ENCODE measurements at places on chromosomes 12 and 14.

GRCh38 chr12:97275728-97276590 lies 186.6 kb upstream of the RMST start:
- DNase-seq = no peak

- DNase-seq = no peak
Measured at GRCh38 chr12:117936722-117937484, 31.9 kb downstream of the KSR2 start.

DNA sequence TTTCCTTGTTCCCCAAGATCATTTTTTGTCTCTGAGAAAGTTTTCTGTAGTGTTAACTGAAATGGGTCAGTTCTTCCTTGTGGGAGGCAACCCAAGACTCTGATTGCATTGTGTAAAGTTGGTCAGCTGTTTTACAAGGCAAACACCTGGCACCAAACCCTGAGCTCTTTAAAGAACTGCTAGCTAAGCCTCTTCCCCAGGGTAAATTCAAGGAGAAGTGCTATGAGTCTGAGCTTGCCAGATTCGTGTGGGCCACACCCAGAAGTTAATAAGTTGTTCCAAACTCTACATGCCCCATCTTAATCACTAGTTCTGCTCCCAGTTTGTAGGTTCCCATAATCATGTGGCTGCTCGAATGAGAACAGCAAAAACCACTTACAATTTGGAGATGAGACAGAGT lies 214.5 kb downstream of the BTG1 start:
- no peak for DNase-seq

GRCh38 chr12:79847417-79847816 lies 87.5 kb downstream of the PPP1R12A start:
- no peak for DNase-seq

GRCh38 chr12:113165521-113166450 lies 16.3 kb downstream of the CFAP73 start:
- DNase-seq = no peak

DNA sequence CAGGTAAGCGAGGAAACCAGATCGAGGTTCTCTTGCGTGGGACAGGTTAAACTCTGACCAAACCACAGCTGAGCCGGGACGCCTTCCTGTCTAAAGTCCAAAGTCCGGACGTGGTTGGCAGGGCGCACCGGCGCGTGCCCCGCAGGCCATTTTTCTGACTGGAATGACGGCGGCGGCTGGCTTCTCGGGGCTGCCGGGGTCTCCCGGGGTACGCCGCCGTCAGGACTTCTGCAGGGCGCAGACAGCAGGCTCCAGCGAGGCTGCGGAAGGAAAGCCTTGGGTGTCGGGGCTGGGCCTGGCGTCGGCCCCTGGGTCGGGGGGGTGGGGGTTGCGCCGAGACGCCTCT lies 32.8 kb downstream of the MIA2 start:
- peak; percentile 36 for DNase-seq

DNA sequence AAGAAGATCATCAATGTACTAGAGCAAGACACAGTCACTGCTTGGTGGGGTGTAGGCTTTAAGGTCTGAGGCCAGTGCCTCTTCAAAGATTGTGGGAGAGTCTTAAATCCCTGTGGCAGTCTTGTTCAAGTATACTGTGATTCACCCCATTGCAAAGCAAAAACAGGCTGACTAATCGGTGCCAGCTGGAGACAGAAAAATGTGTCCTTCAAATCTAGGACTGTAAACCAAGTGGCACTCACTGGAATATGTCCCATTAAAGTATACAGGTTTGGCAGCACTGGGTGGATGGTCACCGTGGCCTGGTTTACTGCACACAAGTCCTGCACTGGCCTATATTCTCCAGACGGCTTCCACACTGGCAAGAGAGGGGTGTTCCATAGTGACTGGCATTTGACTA lies 1315.3 kb downstream of the TMEM121 start:
- no peak for DNase-seq

DNA sequence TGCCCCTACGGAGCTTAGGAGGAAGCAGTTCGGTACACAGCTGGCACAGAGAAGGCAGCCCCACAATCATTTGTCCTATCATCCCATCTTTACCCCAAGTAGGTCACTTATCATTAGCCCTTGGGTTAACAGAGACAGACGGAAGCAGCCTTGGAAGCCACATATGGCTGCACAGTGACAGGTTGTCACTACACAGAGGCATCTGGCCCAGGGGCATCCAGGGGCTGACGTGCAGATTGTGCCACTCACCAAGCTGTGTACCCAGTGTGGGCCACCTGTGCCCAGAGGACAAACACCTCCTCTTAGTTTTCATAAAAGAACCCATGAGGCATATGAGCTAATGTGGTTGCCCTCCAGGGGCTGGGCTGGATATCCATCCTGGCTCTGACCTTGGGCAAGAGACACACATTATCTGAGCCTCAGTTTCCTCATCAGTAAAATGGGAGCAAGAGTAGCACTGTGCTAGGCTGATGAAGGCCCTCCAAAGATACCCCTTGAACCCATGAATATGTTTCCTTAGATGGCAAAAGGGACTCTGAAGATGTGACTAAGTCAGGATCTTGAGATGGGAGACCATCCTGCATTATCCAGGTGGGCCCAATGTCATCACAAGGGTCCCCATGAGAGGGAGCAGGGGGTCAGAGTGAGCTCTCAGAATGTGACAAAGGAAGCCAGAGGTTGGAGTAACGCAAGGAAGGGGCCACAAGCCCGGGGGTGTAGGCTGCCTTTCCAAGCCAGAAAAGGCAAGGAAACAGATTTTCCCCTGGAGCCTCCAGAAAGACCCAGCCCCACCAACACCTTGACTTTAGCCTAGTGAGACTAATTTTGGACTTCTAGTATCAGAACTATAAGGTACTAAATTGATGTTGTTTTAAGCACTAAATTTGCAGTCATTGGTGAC lies 64.6 kb downstream of the C14orf132 start:
- DNase-seq = no peak

GRCh38 chr14:64410084-64410774 lies 22.1 kb downstream of the MTHFD1 start:
- no peak for DNase-seq

- DNase-seq = no peak
Measured at GRCh38 chr12:104276273-104277131, 27.0 kb upstream of the EID3 start.

DNA sequence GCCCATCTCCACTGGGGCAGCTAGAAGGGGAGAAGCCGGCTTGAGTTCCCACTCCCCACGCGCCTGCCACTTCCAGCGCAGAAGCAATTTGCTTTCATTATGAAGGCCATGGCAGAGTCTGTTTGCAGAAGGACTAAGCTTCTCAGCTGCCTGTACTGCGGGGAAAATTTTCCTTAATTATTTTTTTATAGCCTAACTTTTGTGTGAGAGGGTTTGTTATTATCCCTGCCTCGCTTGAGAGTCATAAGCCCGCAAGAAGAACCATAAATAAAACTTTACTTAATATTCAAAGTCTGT lies 56.0 kb upstream of the DLK1 start:
- no peak for DNase-seq

- DNase-seq = no peak
Measured at GRCh38 chr14:86532219-86532618, 1002.3 kb downstream of the FLRT2 start.

GRCh38 chr12:69985656-69986055 lies 160.6 kb downstream of the MYRFL start:
- peak; percentile 6 for DNase-seq

DNA sequence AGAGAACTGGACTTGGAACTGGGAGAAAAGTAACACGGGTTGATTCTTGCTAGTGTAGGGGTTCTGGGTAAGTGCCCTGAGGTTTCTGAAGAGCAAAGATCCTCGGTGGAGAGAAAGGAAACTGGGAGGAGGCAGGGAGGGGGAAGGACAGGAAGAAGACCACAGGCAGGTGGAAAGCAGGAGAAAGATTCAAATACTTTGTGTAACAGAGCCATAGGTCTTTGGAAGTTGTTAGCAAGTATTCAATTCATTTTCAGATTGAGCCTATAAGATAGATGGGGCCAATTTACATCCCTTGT lies 1.3 kb downstream of the PNP start:
- DNase-seq = no peak

- DNase-seq = no peak
Measured at GRCh38 chr12:16611146-16611545, 5.2 kb upstream of the LMO3 start.

DNA sequence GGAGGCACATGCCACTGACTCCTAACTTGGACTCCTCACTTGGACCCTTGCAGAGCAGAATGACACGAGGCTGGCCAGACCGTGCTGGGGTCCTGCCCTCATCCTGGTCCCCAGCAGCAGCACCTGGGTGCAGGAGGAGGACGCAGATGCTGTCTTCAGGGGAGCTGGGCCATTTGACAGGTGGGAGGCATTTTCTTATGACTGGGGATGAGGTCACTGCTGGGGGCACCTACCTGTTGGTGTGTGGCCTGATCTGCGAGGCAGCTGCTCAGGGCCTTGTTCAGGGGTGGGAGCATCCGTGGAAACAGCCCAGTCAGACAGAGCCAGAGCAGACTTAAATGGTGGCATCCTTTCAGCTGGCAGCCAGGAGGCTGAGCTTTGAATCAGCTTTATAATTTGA lies 57.3 kb downstream of the CACNA1C start:
- DNase-seq = no peak

GRCh38 chr12:106598003-106598402 lies 15.2 kb downstream of the RFX4 start:
- no peak for DNase-seq

- no peak for DNase-seq
Measured at GRCh38 chr14:61720294-61720661, 25.0 kb downstream of the HIF1A start.

DNA sequence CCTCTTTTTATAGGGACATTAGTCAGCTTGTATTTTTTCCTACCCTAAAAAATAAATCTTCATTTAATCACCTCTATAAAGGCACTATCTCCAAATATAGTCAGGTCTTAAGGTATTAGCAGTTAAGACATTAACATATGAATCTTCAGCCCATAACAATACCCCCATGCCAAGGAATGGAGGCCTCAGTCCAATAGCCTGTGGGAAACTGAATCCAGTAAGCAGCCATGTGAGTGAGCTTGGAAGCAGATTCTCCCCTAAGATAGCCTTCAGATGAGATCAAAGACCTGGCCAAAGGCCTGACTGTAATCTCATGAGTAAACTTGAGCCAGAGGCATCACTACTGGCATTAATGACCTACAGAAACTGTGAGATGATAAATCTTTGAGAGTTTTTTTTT lies 232.1 kb upstream of the SYT10 start:
- DNase-seq = no peak

DNA sequence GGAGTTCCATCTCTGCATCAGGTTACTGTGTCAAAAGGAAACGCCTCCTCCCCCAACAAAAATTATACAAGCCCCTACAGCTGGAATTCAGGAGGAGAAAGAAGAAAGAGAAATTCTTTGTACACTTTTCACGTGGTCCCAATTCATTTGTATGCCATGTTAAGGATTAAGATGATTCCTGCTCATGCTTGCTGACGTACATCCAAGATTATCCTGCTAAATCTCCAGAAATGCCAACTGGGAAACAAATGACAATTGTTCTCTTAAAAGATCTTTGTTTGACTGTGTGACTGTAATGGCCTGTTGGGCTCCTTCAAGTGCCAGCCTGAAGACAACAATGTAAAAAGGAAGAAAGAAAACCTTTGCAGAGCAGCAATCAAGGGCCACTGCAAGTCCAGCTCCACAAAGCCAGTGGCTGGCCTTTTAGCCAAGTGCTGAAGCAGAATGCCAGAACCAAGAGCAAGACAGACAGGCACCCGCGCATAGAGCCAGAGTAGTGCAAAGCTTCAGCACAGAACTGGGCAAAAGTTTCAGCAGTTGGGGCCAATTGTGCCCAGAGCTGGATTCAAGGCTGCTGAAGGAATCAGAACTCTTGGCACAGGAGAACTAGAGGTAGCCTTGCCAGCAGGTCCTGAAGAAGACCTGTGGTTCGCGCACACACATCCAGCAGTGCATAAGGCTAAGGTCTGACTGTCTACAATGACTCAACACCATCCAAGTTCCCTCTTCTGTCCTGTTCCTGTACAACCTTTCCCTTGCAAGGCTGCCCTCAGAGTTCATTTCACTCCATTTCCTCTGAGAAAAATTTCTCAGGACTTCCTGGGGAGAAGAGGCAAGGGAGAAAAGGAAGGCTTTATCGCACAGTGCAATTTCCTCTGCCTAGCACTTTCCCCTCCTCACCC lies 209.7 kb upstream of the BMP4 start:
- no peak for DNase-seq

DNA sequence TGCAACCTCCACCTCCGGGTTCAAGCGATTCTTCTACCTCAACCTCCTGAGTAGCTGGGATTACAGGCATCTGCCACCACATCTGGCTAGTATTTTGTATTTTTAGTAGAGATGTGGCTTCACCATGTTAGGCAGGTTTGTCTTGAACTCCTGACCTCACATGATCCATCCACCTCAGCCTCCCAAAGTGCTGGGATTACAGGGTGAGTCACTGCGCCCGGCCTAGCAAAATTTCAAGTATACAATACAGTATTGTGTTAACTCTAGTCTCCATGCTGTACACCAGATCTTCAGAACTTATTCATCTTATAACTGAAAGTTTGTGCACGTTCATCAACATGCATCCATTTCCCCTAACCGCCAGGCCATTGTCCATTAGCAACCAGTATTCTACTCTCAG lies 115.1 kb upstream of the MDGA2 start:
- DNase-seq = no peak

DNA sequence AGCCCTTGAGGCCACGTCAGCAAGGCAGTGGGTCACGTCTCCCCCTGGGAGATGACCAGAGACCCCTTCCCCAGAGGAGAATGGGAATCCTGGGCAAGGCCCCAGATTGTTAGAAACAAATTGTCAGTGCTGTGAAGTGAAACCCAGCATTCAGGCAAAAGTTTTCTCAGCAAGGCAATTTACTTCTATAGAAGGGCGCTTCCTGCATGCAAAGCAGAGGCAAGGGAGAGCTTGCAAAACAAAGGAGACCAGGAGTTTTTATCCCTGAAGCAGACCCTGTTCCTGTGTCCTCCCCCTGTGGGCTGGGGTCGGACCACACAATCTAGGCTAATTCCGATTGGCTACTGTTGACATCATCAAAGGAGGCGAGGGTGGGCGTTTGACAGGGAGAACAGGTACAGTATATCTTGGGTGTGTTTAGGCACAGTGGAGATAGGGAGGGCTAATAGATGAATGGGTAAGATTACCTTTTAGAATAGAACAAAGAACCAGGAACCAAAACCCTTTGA lies 114.2 kb downstream of the RIN3 start:
- DNase-seq = no peak

- DNase-seq = no peak
Measured at GRCh38 chr12:118467641-118468305, 91.4 kb downstream of the SUDS3 start.

- no peak for DNase-seq
Measured at GRCh38 chr14:106346534-106347290, 820.3 kb downstream of the TMEM121 start.

GRCh38 chr12:69545081-69545480 lies 40.2 kb upstream of the CCT2 start:
- DNase-seq = no peak

GRCh38 chr12:52582971-52583456 lies 9.4 kb upstream of the KRT74 start:
- peak; percentile 46 for DNase-seq

DNA sequence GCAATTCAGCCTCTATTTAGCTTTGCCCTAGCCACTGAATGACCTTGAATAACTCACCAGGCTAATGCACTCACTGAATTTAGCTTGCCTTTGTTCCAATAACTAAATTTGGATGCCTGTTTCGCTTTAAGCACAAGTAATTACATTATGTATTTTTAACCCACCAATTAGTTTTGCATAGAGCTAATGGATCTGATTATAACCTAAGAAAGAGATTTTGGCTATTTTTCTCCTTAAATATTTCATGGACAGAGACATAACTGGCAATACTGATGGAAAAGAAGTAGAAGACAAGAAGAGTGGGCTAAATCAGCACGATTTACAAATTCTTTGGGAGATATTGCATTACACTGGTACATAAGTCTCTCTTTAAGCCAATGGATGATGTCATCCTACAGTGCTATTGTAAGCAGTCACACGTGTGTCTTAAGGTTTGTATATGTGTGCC lies 85.7 kb downstream of the AKAP6 start:
- no peak for DNase-seq
